ENCODE measurements at places on chromosomes 5 and 9.

DNA sequence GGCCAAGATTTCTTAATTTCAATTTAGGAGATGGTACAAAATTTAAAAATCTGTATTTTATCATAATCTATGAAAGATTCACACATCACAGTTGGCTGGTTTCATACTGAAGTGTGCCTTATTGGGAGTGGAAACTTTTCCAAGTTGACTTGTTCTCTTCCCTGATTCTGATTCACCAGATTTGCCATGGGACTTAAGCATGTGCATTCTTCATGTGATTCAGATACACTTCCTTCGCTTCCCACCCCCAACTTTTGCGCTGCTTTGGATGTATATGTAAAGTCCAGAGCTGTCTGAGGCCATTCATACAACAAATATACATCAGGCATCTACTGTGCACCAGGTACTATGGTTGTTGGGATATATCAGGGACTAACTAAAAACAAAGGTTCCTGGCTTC is 34.4 kb downstream of the CPEB4 start:
- DNase-seq, result no peak

- DNase-seq, result no peak
Measured at GRCh38 chr5:112226215-112226614, 192.9 kb downstream of the EPB41L4A start.

DNA sequence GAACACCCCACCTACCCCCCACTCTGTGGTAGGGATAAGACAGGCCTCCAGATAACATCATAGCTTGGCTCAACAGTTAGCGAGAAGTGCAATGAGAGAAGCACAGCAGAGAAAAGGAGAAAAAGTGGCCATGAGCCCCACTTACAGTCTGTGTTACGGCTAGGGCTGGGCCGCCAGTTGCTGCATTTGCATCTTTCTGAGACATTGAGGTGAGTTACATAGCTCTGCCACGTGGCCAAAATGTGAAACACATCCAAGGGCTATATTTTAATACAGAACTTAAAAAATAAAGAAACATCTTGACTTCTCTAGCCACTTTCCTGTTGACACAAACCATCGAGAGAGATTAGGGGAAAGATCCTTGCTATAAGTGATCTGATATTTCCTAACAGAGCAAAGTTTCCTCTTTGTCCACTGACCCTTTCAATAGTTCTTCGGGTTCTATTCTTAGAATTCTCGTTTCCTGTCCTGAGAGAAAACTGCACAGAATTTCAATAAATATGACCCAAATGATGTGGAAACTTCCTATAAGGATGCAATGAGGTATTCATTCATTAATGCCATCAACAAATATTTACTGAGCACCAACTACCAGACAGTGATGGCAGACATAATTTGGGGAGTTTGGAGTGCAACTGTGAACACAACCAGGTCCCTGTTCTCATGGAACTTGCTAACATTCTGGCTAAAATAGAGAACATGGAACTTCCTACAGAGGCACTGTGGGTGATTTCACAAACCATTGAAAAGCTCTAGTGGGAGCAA is 3.2 kb upstream of the TLE4 start:
- DNase-seq, result no peak

DNA sequence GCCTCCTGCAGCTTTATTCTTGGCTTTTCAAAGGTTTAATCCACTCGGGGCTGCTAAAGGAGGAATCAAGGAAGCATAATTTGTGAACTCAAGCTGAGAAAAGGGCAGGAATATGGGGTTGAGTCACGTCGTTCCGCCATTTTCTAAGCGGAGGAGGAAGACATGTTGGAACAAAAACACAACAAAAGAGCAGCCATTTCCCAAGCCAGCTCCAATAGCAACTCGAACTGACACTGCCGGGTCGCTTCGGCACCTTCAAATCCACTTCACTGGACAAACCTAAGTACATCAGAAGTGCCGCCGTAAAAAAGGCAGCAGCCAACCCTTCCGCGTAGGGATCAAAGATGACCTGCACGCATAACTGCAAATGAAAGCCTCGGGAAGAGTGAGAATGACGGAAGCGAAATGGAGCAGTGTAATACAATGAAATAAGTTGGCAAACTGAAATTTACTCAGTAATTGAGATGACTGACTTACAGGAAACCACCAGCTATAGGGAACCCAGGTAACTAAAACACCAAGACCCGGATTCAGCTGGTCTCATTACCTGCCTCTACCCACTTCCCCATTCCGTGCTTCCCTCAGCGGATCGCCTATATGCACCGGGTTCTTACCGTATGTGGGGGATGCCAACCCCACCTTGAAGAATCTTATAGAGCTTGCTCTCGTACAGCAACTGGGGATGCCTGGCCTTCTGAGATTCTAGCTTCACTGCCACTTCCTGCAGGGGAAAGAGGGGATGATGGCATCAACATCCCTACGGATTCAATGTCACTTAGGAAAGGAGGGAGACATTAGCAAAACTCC is 1.6 kb downstream of the CSNK1A1 start:
- DNase-seq, result peak; percentile 50

GRCh38 chr9:112075009-112075378 is 100.1 kb downstream of the SUSD1 start:
- no peak for DNase-seq

DNA sequence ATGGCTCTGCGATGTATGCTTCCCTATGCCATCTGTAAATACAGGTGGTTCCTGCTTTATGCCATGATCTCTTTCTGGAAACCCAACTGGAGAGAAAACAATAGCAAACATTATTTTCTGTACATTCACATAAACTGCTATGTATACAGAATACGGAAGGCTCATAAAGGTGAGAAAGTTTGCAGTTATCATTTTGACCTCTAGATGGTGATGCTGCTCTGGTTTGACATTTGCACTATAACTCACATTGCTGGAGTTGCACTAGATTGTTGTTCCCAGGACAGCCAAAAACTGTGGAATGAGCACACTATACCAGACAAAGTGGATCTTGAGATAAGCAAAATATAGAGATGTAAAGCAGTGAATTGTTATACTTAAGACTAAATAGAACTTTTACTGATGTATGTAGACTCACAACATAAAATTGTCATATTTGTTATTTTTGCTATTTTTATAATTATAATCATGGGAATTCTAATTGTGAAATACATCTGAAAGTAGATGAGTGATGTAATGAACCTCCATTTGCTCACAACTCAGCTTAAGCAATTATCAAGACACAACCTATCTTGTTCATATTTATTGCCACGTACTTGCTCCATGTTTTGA is 246.5 kb downstream of the PTPRD start:
- DNase-seq, result peak; percentile 43

GRCh38 chr9:4042991-4043390 is 256.9 kb downstream of the GLIS3 start:
- no peak for DNase-seq

GRCh38 chr9:99490729-99491128 is 268.6 kb downstream of the SEC61B start:
- no peak for DNase-seq

DNA sequence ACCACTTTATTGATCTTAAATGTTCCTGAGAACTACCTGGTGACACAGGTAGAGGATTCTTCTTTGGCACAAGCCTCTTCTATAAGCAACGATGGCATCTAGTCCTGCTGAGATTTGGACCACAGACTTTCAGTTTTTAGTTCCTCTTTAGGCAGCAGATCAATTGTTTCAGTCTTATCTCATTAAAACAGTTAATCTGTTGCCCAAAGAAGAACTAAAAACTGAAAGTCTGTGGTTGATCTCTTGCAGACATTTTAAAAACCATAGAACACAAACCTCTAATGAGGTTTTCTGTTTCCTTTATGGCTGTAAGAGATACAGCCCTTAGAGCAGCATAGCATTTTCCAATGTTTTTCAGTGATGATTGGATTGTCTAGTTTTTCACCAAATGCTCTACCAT is 480.9 kb downstream of the MTRR start:
- peak; percentile 45 for DNase-seq

DNA sequence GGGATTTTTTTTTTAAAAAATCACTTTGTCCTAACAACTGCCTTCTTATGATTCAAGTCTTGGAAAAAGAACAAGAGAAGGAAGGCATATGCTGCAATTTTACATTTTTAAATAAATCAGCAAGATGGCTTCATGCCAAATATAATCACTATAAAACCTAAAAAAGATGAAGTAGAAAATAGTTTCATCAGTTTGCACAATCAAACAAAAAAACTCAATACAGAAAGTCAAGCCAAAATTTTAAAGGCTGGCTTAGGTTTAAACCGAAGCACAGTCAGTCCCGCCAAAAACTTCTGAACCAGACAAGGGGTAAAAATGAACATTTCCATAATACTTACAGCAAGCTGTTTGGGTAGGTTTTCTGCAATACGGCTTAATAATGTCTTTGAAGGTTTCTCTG is 57.3 kb downstream of the ZFR start:
- DNase-seq, result no peak

DNA sequence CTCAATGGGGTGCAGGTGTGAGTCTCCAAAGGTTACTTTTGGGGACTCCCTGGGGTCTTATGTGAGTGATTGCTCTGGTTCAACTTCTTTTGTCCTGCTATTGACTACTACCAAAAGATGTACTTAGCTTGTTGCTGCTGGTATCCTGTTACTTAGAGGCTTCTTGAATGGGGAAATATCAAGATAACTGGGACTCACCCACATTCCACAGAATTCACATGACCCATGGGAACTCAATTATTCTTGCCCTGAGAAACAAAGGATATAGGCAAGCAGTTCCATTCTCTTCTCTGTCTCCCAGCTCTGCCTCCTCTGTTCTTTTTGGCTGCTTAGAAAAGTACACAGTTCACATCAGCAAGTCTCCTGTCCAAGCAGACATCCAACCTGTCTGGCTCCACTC is 105.9 kb downstream of the UNC13B start:
- DNase-seq, result no peak

DNA sequence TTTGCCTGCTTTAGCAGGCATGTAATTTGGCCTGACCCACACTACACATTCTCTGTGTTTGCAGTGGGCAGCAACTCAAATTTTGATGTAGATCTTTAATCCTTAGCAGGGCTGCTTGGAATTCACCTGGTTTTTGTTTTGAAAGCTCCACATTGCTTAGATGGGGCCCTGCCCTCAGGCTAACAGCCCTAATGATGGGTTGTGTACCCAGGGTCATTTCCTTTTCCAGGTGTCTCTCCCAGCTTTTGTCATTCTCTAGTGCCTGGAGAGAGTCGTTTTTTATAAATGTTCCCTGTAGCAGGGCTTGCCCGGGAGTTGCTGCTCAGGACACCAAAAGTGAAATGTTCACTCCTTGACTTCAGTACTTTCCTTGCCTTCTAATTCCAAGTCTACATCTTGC is 126.3 kb downstream of the TRIO start:
- DNase-seq, result no peak

- no peak for DNase-seq
Measured at GRCh38 chr5:144356489-144356888, 185.8 kb downstream of the KCTD16 start.

DNA sequence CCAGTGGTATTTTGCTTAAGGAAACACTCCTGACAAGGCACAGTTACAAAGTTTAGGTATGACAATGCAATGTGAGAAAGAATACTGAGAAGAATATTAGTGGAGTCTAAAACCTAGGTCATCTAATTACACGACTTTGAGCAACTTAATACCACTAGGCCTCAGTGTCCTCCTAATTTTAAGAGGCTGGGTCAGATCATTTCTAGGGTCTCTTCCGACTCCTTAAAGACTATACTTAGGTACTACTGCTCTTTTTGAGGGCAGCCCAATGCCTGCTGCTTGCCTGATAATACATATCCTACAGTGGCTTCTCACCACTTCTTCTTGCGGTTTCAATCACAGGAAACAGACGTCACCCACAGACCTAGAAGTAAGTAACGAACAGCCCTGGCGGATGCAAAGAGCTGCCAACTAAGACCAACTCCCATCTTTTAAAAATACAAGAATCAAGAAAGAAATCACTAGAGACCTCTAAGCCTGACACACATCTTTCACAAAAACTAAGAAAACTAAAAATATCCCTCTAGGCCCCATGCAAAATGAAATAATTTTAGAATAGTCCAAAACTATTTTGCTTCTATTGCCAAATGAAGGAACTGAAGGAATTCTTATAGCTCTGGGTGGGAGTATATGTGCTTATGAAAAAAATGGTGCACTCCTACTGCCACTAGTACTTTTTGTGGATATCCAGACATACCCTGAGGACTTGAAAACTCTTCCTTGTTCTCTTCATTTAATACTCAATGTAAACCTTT is 13.1 kb downstream of the DIAPH1 start:
- peak; percentile 99 for DNase-seq

DNA sequence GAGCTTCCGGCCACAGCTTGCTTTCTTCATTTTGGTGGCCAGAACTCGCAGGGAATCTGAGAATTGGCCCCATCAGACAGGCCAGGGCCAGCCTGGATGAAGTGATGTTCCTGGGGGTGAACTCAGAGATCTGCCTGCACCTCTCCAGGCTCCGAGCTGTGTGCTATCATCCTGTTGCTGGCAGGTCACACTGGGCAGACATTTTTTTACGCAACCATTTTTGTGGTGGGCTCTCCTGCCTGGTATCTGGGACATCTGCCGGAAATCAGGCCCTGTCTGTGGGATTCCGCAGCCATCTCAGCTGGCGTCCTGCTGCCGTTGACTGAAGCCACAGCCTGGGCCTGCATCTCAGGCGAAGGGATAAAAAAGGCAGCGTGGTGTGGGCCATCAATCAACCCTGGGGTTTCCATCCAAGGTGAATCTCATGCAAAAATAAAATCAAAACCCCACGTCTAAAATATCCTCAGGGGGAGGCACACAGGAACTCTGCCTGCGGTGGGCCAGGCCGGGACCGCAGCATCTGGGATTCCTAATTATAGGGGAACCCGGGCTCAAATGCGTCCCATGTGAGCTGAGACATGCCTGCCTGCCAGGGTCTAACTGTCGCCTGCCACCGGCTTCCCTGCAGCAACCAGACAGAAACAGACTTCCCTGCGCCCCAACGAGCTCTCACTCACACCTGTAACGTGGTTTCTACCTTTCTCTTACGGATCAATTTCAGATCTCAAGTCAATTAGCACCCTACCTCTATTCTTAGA is 174.3 kb downstream of the SYK start:
- peak; percentile 16 for DNase-seq

DNA sequence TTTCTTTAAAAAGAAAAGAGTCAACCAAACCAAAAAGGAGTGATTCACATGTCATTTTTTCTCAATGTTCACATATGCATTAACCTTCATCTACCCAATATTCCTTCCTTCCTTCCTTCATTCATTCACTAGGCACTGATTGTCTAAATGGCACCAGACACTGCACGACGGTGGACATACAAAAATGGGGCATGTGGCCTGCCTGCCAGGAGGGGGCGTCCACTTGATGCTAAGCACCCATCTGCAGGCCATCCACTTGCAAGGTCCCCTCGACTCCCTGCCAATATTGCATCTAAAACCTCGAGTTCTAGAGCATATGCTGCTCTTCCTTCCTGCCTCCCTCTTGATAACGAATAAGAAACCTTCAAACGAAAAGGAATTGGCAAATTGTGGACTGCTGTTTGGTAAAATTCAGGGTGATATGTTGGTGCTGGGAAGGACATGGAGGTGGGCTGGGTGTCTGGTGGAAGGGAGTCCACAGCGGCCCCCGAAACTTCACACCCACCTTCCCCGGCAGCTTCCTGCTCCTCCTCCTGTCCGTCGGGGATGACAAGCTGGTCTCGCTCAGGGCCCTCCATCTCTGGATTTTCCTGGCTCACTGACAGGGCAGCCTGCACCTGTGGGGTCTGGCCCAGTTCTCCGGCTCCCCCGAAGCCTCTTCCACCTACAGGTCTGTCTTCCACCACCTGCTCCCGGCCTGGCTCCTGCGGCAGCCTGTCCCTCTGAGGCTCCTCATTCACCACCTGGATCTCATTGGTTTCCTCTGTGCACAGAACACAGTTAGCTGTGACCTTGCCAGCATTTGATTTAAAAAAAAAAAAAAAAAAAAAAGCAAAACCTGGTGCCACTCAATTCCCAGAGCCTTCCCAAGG is 64.3 kb downstream of the GOLM1 start:
- peak; percentile 24 for DNase-seq

GRCh38 chr9:9498128-9498527 is 1114.7 kb downstream of the PTPRD start:
- no peak for DNase-seq
